ENCODE measurements at places on chromosomes 4 and X.

- no peak for DNase-seq
Measured at GRCh38 chr4:25773358-25773757, 89.4 kb downstream of the SEL1L3 start.

GRCh38 chr4:128341634-128342033 is 54.0 kb upstream of the PGRMC2 start:
- no peak for DNase-seq

GRCh38 chrX:119008110-119008744 is 33.8 kb downstream of the LONRF3 start:
- DNase-seq, result no peak

DNA sequence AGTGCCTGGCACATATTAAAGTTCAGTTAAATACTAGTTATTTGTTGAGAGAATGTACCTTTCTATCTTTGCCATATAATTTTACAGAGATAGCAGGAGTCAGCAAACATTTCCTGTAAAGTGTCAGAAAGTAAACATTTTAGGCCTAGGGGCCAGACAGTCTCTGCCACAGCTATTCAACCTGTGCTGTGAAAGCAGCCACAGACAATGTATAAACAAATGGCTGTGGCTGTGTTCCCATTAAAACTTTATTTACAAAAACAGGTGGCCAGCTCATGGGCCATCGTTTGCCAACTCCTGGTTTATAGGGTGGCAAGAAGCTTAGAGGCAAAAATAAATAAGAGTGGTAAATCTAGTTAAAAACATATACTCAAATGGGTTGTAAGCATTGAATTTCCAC is 34.0 kb upstream of the BRS3 start:
- DNase-seq, result no peak

GRCh38 chr4:3087115-3087797 is 12.8 kb downstream of the HTT start:
- no peak for DNase-seq

GRCh38 chrX:133294126-133294525 is 76.0 kb upstream of the TFDP3 start:
- no peak for DNase-seq

DNA sequence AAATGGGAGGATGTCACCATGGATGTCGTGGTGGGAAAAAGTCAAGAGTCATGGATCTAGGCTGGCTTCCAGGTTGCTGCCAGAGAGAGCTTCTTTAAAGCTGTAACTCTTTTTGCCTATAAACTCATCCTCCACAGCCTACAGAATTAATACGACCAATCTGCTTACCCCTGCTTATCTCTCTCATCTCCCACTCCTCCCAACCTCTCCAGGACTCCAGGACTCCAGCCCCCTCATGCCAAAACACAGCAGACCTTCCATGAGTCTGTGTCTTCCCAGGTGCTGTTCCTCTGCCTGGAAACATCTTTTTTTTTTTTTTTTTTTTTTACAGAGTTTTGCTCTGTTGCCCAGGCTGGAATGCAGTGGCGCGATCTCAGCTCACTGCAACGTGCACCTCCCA is 15.3 kb upstream of the SLC10A4 start:
- no peak for DNase-seq

GRCh38 chr4:123877551-123877950 is 481.0 kb downstream of the SPRY1 start:
- DNase-seq, result no peak

DNA sequence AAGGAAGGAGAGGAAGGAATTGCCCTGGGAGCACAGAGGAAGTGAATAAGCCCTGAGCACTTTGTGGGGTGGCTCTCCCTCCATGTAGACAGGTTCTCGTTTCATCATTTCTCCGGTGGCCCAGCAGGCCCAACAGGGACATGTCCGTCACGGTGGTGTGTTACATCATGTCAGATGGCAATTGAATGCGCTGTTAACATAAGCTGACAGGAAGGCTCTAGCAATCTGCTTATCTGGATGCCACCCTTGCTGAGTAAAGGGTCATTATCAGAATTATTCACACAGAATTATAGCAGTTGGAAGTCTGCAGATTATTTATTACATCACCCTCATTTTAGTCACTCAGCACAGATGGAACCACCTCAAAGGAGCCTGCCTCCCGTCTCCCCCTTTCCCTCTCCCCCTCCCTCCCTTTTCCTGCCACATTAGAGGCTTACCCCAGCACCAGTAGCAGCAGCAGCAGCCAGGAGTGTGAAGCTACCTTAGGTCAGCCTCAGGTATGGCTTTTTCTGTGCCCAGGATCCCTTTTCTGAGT is 124.3 kb upstream of the TRIM2 start:
- no peak for DNase-seq

DNA sequence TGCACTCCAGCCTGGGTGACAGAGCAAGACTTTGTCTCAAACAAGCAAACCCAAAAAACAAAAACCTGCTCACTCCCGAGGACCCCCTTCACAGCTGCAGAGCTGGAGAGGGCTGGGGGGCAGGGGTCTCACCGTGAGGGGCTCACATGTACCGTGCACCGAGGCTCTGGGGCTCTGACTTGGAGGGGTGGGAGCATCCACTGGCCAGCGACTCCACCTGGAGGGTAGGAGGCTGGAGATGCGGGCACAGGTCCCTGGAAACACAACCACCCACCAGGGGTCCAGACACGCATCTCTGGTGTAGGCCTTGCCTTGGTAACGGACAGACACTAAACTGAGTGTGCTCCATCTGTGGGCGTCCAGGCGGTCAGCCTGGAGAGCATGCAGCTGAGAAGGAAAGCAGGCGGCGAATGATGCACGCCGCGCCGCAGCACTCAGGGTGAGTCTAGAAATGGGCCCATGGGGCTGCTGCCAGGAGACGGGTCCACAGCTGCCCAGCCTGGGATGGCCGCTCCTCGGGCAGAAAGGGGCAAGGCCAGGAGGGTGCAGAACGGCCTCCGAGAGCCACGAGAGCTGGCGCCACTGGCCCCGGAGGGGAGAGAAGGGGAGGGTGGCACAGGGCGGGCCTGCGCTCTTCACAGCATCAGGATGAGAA is 26.1 kb downstream of the PPP2R3B start:
- DNase-seq, result no peak

- no peak for DNase-seq
Measured at GRCh38 chr4:37455301-37456131, 211.0 kb downstream of the NWD2 start.

DNA sequence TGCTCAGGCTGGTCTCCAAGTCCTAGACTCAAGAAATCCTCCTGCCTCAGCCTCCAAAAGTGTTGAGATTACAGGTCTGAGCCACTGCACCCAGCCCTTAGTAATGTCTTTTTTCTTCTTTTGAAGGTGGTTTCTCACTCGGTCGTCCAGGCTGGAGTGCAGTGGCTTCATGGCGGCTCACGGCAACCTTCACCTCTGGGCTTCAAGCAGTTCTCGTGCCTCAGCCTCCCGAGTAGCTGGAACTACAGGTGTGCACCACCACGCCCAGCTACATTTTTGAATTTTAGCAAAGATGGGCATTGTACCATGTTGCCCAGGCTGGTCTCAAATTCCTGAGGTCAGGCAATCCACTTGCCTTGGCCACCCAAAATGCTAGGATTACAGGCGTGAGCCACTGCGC is 32.3 kb upstream of the ASMTL start:
- DNase-seq, result no peak

DNA sequence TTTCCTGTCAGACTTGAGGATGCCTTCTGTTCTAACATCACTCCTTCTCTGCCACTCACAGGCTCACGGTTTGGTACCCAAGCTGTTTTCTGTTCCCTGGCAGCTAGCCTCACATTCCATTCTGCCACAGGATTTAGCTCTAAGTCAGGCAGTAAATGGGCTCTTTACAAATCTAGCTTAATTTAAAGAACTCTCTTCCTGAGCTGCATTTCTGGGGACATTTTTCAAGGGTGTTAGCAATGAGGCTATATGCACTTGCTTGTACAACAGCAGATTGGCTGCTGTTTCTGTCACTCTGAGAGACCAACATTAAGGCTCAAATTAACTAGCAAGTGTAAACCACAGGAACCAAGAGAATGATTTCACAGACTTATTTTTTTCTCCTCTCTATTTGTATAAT is 337.8 kb upstream of the NOCT start:
- DNase-seq, result no peak

DNA sequence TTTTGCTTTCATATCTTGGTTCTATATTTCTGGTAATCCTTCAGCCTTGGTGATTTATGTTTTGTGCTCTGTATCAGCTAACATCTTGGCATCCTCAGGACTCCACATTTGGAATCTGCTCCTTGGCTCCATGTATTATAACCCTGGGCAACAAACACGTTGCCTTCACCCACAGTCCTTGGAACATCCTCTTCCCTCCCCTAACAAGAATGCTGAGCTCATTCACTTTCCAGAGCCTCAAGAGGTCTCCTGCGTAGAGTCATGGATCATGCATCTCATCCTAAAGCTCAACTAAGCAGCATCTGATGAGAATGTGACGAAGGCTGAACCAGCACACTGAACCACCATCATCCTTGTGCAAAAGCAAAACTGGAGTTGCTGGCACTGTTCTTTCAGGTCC is 60.5 kb upstream of the C1GALT1C1 start:
- DNase-seq, result no peak

GRCh38 chrX:9088896-9089295 is 55.0 kb upstream of the FAM9B start:
- DNase-seq, result no peak

DNA sequence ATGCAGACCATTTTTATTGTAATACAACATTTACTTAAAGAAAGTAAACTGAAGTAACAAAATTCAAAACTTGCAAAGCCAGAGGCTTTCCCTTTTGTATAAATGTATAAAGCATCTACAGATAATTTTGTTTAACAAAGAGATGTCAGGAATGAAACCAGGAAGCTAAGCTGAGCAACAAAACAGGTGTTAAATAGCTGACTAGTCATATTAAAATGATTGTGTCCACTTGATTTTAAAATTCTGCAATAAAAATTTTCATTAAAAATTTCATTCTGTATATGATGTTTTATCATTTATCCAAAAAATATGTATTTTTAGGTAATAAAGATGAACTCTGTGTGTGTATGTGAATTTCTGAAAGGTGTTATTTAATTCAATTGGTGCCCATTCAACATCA is 72.0 kb upstream of the TRAM1L1 start:
- no peak for DNase-seq

GRCh38 chrX:118627084-118627758 is 100.2 kb upstream of the IL13RA1 start:
- no peak for DNase-seq

GRCh38 chrX:69538321-69538876 is 34.3 kb downstream of the NALF2 start:
- DNase-seq, result peak; percentile 54

- DNase-seq, result no peak
Measured at GRCh38 chrX:1813809-1814208, 198.9 kb downstream of the ASMT start.

DNA sequence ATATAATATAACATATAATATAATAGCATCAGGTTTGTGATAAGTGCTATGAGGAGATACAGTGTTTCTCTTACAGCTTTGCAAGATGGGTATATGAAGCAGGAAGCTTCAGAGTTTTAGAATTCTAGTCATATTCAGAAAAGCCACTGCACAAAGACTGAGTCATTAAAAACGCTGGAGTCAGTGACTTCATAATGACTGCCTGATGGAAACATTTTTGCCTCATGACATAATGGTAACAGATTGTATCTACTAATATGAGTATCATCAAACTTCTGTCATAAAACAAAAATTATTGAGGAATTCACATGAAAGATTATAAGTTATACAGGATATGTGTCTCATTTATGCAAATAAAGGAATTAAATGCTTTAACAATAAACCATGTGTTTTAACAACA is 46.8 kb downstream of the EPHA5 start:
- no peak for DNase-seq

Measured in stimulated activated CD4-positive, alpha-beta T cell treated with anti-CD3 and anti-CD28 coated beads, Interleukin-2, amount 100 ng/mL, for 4 hours (primary cell).